ENCODE measurements at places on chromosomes 1 and 21.

- no peak for DNase-seq
Observed at GRCh38 chr1:57252597-57253294, 171.1 kb downstream of the DAB1 start.

DNA sequence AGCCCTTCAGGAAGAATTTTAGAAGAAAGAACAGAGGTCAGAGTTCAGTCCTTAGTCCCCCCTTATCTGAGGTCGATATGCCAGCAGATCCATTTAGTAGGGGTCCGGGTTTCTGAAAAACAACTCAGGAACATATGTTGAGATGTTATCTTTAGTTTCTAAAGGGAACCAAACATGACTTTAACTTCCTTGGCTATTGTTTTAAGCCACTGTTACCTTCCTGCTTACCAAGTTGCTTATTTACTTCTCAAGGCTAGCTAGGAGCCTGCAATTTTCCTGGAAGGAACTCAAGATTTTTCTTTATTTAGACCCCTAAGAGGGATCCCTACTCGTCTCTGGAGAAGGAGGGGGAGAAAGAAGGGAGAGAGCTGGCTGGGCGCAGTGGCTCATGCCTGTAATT, 54.3 kb downstream of the KCNC4 start:
- no peak for DNase-seq

GRCh38 chr1:99659755-99660210, 13.9 kb downstream of the PALMD start:
- DNase-seq: no peak

- DNase-seq: no peak
Observed at GRCh38 chr1:159444511-159444910, 5.0 kb downstream of the OR10J1 start.

DNA sequence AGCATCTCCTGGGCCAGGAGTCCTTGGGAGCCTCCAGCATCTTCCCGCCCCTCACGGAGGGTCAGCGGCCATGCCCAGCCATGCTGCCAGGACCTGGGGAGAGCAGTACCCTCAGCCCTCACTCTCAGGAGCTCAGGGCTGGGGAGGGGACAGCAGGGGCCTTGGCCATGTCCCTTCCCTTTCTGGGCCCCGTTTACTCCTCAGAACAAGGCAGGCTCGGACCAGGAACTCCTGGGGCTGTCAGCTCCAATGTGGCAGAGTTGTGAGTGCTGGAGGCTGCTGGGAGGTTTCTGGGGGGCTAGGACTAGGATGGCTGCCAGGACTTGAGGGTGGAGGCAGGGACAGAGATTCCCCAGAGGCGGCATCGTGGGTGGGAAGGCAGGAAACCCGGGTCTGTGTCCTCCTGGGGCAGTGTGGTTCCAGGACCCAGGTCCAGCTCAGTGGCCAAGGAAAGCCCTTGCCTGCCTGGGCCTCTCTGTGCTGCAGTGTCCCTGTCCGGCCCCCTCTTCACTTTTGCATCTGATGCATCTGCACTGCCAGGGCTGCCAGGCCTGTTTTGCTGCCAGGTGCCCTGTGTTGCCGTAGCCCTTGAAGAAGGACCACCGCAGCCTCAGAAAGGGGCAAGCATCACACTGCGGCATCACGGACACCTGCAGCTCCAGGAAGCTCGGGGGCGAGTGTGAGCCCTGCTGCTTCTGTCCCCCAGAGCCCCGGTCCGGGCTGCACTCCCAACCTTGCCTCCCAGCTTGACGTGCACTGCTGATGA, 223.9 kb downstream of the CAMTA1 start:
- no peak for DNase-seq

DNA sequence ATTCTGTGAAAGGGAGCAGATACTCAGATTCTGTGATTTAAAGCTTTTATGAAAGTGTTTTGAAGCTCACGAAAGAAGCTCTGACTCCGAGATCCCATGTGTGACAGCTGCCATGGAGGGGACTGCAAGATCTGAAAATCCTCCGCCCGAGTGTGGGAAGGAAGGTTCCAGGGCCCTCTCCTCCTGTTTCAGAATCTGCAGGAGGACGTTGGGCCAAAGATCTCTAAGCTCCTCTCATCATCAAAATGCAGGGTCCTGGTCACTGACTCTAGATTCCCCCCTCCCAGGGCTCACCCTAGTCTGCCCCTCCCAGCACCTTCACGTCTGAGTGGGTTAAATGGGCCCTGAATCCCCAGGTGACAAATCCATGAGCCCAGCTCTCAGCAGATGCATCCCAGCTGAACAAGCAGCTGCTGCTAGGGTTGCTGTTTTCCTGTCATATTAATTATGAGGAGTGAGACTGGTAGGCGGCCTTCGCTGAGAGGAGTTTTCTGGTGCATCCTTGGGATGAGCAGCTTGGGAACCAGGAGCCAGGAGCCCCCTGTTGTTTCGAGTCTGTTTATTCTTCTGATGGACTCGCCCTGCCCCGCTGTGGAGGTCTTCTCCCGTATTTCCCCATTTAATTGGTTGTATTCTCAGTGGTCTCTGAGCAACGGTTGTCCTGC, 402.0 kb downstream of the MATN1 start:
- DNase-seq: no peak

DNA sequence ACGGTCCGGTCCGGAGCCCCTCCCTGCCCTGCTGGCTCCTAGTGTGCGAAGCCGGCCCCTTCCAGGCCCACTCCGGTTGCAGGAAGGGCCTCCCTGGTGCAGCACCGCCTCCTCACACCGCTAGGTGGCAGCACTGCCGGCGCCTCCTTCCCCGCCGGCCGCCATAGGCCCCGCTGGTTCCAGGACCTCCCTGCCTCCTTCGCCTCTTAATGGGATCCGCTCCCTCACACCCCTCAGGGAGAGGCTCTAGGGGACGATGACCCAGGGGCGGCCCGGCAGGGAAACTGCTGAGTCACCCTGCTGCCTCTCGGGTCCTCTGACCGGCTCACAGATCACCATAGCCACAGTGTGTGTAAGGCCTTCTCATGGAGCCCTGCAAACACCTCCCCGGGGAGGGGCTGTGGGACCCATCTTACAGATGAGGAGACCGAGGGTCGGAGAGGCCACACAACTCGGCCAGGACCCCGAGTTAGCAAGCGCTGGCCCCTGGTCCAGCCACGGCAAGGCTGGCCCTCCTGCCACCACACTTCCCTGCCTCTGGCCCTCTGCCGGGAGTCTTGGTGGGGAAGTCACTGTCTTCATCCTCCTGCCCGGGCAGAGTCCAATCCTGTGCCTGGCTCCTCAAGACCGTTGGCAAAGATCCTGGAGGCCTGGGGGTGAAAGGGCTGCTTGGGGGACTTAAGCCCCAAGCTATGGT, 1.6 kb upstream of the AJAP1 start:
- DNase-seq: peak; percentile 34

GRCh38 chr1:7587108-7587772, 183.9 kb upstream of the VAMP3 start:
- DNase-seq: no peak

- DNase-seq: no peak
Observed at GRCh38 chr1:61343734-61344420, 261.5 kb downstream of the NFIA start.

DNA sequence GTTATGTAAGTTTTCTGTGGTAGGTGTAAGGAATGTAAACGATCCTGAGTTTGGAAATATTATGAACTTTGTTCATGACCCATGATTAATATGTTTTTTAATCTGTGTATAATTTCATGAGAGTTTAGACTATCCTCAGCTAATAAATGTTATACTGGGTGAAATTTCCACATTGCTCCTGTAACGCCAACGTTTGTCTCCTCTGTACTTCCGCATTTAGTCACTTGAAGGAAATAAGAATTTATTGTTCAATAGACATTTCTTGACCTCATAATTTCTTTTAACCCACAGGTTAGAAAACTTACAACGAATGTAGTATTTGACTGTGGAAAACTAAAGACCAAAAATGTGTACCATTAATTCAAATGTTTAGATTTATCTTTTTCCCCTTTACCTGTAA, 876 bp downstream of the KCNJ15 start:
- no peak for DNase-seq

DNA sequence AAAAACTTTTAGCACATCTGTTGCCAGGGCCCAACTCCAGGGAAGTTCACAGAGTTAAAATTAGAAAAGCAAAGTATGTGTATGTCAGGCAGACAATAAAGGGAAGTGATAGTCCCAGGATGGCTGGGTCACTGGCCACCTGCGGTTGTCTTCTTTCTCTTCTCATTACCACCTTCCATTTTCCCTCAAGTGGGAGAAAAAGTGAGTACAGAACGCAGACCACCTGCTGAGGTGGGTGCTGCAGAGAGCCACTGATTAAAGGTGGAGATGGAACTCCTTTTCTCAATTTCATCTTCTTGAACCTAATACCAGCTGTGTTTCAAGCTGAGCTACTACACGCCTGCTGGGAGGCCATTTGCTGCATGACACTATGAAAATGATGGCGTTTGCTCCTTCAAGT, 88.8 kb upstream of the PDE4B start:
- no peak for DNase-seq

DNA sequence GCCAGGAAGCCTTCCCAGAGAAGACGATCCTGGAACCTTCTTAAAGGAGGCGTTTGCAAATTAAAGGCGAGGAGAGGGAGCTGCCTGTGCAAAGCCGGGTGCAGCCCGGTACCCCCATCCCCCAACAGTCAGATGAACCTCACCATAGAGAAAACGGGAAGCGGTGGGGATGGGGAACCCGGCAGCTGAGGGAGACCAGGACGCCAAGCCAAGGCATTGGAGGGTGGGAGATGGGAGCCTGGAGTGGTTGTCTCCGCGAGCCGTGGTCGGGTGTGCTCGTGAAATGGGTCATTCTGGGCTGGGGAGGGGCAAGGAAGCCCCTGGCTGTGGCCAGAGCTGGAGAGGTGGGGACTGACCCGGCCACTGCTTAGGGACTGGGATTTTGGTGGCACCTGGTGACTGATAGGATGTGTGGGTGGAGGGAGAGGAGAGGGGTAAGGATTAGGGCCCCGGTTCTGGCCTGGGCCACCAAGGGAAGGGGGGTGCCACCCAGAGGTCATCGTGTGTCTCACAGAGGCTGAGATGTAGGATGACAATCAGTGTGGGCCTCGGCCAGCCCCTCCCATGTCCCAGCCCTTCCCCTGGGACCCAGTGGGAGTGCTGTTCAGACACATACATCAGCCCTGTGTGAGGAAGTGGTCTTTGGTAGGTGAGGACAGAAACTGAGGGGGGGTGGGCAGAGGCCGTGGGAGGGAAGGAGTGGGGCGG, 676 bp upstream of the PADI2 start:
- no peak for DNase-seq

All from stimulated activated CD8-positive, alpha-beta memory T cell treated with anti-CD3 and anti-CD28 coated beads, Interleukin-15, amount 100 ng/mL, for 48 hours (primary cell).